Liver (tissue), 10 donors: ENCODE measurements at places on chromosomes 13 and 19.
A peak's percentile ranks its signal among the peaks of the same experiment; 100 is the strongest.

DNA sequence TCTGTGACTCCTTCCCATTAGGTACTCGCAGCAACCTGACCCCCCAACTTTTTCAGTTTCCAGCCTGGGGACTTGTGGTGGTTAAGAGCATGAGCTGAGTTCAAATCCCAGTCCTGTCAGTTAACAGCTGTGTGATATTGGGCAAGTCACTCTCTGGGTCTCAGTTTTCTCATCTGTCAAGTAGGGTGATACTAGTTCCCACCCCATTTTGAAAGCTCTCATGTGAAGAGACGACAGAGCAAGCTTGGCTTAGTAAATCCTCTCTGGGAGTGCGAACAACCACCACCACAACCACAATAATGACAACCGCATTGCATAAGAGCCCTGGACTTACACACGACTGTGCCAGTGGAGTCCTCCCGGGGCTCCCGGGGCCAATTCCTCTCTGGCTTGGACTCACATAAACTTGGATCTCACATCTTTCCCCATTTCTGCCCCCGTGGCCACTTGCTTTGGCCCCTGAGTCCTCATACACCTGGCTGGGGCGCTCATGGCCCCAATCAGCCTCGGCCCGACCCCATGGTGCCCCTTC is 454 bp downstream of the BLVRB start:
- no peaks in the 10 kb centered on the region for H3K27me3 ChIP-seq
- no peak for DNase-seq
- no peaks in the 10 kb centered on the region for H3K36me3 ChIP-seq
- peak overlapping the region; percentile 96 for H3K27ac ChIP-seq
- peaks cover 43% of the 10 kb centered on the region for H3K4me1 ChIP-seq
- H3K4me3 ChIP-seq, result peak overlapping the region; percentile 75

- no peak overlapping the region for H3K4me3 ChIP-seq
- H3K36me3 ChIP-seq, result no peaks in the 10 kb centered on the region
- H3K27ac ChIP-seq, result no peak overlapping the region
- no peaks in the 10 kb centered on the region for H3K27me3 ChIP-seq
- no peaks in the 10 kb centered on the region for H3K4me1 ChIP-seq
Observed at GRCh38 chr19:50844296-50844935, 10.3 kb upstream of the KLK3 start.

DNA sequence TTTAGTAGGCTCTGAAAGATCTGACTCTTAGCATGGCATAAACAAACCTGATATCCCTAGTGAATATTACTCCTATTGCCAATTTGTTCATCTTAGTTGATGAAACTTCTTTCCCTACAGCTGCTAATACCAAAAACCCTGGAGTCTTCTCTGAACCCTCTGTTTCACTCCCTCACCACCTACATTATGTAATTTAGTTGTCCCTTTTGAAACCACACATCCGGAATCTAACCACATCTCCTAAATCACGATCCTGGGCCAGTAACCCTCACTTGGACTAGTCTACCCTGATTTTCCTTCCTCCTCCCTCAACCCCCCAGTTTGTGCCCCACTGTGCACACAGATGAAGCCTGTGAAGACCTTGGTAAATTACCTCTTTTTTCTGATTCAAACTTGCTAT is 1.2 kb downstream of the ZNF256 start:
- H3K4me3 ChIP-seq, result peak overlapping the region; percentile 41
- no peak overlapping the region for H3K27ac ChIP-seq
- H3K4me1 ChIP-seq, result peaks cover 5% of the 10 kb centered on the region
- H3K36me3 ChIP-seq, result peaks cover 9% of the 10 kb centered on the region

- peaks cover 11% of the 10 kb centered on the region for H3K36me3 ChIP-seq
- no peak overlapping the region for H3K4me3 ChIP-seq
Observed at GRCh38 chr19:10908380-10908960, 20.0 kb downstream of the YIPF2 start.
